NCI-H526 (cell line): ENCODE measurements at places on chromosomes 1 and 21.

GRCh38 chr1:196535727-196536126 is 72.5 kb downstream of the KCNT2 start:
- peak; percentile 15 for DNase-seq

DNA sequence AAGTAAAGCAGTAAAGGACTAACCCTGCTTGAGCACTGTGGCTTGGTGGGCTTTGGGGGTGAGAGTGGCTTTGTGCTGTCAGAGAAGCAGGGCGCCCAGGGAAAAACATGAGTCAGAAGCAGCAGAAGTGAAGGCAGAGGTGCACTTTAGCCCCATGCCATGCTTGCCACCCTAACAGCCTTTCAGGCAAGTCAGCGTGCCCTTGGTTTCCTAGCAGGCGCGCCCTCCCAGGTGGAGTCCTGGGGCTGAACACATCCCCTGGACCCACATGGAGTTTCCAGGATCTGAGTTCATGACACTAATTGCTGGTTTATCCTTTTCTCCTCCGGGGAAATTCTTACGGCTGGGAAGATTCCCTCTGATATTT is 106.6 kb downstream of the TLR5 start:
- no peak for DNase-seq

DNA sequence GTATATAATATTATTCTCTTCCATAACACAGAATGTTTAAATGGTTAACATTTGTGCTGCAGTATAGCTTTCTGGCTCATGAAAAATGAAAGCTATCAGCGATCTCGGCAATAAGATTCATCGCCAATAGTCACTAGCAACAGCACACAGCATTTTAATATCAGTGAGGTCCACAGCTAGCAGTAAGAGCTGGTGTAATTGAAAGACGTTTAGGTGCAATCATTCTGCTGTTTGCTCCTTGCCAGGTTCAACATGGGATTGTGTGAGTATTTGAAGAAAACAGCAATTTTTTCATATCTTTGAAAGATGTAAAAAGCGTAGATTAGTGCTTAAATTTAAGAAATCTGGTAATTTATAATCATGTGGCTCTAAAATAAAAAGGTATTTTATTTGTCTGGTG is 20.1 kb downstream of the PRKACB start:
- peak; percentile 53 for DNase-seq

GRCh38 chr21:34606051-34606450 is 8.9 kb downstream of the RCAN1 start:
- DNase-seq, result no peak

DNA sequence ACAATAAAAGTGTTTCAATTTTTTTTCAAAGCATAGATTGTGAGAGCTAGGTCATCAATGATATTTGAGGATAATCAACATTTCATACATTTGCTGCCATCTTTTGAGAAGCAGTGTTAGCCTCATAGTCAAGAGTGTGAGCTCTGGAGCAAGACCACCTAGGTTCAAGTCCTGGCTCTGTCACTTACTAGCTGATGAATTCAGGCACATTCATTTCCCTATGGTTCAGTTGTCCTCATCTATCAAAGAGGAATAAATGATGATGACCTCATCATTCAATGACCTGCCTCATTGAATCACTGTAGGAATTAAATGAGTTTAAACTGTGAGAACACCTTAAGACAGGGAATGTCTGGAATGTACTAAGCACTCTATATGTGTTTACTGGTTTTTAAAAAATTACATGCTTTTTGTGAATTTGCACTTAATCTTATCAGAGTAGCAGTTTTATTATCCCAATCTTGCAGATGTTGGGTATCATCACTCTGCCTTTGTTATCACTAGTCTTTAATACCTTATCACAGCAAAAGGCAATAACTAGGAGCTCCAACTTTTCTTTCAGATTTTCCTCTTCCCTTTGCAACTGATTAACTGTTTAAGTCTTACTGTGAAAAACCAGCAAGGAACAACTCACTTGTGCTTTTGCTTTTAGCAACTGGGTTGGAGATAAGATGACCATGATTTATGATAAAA is 47.4 kb downstream of the SLC30A10 start:
- no peak for DNase-seq

DNA sequence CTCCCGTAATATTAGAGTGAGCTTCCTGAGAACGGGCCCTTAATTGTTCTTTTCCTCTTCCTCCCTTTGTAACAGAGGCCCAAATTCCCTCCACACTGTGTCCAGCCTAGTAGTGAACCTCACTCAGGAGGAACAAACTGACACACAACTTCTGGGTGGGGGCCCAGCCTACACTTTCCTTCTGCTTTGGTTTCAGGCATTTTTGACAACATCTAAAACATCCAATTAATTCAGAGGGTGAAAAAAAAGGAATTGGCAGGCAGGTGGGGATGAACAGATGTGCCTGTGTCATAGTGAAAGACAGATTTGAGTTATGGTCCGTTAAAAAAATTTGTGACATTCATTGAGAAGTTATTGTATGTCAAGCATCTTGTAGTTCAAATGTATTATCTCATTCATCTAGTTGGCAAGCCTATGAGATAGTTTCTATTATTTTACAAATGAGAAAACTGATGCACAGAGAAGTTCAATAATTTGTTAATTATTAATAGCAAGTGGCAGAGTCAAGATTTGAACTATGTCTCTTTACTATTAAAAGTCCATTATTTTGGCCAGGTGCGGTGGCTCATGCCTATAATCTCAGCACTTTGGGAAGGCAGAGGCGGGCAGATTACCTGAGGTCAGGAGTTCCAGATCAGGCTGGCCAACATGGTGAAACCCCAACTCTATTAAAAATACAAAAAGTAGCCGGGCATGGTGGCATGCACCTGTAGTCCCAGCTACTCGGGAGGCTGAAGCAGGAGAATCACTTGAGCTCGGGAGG is 41.6 kb upstream of the LRIG2 start:
- DNase-seq, result no peak

DNA sequence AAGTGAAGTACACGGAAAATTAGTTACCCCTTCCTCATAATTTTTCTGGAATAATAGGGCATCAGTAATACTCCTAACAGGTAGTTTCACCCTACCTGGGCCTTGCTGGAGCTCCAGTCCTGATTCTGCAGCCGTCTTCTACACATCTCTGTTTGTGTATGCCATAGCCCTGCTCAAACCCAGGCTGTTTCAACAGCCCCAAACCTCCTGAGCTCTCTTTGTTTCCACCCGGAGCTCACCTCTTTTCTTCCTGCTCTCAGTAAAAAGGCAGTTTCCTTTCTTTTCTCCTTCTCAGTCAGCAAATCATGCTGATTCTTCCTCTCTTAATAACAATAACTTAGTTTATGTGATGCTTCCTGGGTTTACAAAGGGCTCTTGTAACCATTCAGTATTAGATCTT is 355.1 kb upstream of the RUNX1 start:
- no peak for DNase-seq

GRCh38 chr1:201692555-201693394 is 136.2 kb upstream of the IPO9 start:
- DNase-seq, result no peak

GRCh38 chr1:153394391-153394790 is 3.5 kb upstream of the S100A8 start:
- no peak for DNase-seq

DNA sequence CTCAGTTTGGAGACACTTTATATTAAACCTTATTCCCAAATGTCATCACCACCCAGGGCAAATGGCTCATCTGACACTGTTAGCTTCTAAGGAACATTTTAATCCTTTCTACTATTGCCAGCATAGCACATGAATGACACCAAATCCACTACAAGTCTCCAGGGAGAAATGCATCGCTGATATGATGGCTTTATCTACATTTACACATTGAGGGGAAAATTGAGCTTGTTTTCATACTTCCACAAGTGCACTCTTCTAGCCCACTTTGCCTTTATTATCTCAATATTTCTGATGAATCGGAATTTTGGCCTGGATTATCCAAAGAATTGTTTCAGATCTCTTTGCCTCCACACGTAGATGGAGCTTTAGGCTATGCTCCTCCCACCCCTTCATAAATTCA is 75.4 kb downstream of the RUNX1 start:
- no peak for DNase-seq

DNA sequence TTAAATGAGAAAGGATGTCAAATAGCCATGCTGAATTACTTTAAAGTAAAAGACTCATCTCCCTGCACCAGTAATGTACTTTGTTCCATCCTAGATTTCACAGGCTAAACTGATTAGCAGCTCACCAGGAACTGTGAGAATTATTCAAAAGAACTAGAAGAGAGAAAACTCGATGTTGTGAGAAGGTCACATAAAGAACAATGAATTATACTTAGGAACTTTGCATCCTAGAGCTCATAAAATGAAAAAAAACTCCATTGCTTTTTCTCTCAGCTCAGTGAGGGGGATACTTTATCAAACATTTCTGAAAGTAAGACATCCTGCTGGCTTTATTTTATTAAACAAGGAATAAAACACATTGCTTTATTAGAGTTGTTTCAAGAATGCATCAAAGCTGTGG is 278.5 kb downstream of the MRPL39 start:
- no peak for DNase-seq

GRCh38 chr1:12448746-12449177 is 169.2 kb downstream of the DHRS3 start:
- no peak for DNase-seq

GRCh38 chr1:234843946-234844345 is 234.0 kb upstream of the IRF2BP2 start:
- no peak for DNase-seq

- DNase-seq, result no peak
Measured at GRCh38 chr1:5927506-5928370, 64.5 kb downstream of the NPHP4 start.

GRCh38 chr1:39574646-39575045 is 1.9 kb downstream of the PABPC4 start:
- no peak for DNase-seq

GRCh38 chr1:218459450-218459849 is 114.3 kb downstream of the TGFB2 start:
- no peak for DNase-seq

GRCh38 chr1:220368352-220369265 is 96.4 kb upstream of the RAB3GAP2 start:
- DNase-seq, result no peak

- DNase-seq, result no peak
Measured at GRCh38 chr1:218274511-218274910, 10.6 kb upstream of the RRP15 start.

DNA sequence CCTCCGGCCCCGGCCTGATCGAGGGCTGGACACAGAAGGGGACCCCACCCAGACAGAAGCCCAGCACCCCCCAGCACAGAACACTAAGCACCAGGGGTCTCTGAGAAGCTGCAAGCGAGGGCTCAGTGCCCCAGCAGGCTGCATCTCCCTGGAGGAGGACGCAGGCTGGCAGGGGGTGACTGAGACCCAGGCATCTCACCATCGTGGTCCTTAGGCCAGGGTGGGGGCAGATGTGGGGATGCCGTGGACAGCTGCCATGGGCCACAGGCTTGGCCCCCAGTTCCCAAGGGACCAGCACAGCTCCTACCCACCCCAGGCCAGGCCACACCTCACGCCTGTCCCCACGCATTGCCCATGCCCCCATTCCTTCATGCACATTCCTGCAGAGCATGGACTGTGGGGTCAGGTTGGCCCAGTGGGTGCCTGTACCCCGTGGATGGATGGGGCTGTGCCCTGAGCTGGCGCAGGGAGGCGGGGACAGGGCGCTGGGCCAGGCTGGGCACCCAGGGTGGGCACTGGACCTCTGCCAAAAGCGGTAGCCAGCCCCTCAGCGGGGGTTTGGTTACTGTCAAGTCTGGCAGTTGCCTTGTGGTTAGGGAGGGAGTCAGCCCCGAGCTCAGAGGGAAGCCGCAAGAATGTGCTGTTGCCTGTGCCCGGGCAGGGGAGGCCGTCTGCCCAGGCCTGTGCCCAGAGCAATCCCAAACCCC is 61.5 kb downstream of the ARHGEF16 start:
- DNase-seq, result no peak

DNA sequence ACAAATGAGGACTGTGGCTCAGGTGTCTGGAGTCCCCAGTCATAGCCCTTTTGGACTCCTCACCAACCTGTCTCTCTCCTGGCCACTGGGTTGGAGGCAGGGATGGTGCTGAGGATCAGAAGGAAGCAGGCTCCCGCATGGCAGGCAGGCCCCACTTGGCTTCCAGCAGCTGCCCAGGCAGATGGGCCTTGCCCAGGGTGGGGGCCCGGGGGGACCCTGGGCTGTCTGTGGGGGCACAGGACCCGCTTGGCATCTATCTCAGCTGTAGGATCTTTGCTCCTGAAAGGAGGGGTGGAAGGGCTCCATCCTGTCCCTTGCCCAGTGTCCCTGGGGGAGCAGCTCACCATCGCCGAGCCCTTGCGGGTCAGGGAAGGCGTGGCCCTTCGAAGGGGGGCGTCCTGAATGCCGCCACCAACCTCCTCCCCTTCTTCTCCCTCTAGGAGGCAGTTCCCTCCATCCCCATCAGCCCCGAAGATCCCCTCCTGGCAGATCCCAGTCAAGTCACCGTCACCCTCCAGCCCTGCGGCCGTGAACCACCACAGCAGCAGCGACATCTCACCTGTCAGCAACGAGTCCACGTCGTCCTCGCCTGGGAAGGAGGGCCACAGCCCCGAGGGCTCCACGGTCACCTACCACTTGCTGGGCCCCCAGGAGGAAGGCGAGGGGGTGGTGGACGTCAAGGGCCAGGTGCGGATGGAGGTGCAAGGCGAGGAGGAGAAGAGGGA is 154.5 kb downstream of the PEX14 start:
- DNase-seq, result no peak

- DNase-seq, result no peak
Measured at GRCh38 chr21:45945066-45945867, 36.3 kb upstream of the COL6A1 start.

GRCh38 chr1:224894915-224895314 is 34.6 kb upstream of the DNAH14 start:
- DNase-seq, result no peak

DNA sequence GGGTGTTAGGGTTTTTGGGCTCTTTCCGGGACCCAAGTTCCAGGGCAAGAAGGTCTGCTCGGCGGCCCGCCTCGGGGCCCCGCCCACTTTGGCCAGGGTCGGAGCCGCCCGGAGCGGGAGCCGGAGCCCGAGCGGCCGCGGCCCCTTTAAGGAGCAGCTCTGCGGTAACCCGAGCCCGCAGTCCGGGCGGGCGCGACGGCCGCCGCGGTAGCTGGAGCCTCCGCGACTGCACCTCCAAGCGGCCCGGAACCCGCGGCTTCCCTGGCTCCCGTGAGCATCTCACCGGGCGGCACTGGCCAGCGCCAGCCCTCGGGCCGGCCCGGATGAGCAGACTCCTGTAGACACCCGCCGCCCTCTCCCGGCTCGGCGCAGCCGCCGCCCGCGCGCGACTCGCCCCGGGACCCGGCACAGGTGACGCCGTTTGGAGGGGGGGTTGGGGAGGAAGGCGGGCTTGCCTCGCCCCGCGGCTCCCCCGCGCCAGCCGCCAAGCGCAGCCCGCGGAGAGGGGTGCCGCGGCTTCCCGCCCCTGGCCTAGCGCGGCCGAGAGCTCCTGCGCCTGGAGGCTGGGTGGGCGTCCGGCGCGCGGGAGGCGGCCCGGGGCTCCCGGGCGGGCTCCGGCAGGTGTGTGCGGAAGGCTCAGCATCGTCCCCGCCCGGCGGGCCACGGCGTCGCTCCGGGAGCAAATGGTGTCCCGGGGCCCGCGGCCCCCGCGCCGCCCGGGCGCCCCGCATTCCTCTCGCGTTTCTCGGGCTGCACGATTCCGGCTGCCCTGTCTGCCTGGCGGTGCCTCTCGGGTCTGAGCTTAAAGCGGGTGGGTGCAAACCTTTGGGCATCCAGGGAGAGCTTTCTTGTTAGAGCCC is at the start of gene TLCD4:
TSS of gene TLCD4 (plus strand) at position 149 of the 860 bp plus-strand sequence. CDS start 26,547 bp downstream, outside the sequence.
- DNase-seq, result peak; percentile 87

GRCh38 chr1:27872059-27872801 is at the start of gene THEMIS2:
THEMIS2 (plus strand) TSS chr1:27872544; CDS start chr1:27872572, 28 bp downstream.
- DNase-seq, result peak; percentile 71

- peak; percentile 18 for DNase-seq
Measured at GRCh38 chr1:210257698-210258529, 25.3 kb downstream of the SERTAD4 start.
